ENCODE measurements at places on chromosomes 2 and 18.

DNA sequence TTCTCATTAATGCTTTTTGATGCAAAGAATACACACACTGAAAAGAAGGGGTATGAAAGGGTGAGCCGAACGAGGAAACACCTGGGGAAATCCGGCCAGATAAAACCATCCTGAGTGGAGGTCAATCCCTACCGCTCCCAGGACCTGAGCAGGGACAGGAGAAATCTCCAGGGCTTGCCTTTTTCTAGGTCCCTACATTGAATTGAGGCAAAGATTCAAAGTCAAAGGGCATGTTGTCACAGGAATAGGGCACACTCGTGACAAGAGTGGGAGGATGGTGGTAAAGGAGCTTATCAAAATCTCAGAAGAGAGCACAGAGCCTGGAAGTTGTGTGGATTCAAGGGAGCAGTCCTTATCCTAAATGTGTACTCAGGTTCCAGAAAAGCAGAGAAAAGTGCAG lies 61.2 kb upstream of the ACKR3 start:
- DNase-seq: no peak

DNA sequence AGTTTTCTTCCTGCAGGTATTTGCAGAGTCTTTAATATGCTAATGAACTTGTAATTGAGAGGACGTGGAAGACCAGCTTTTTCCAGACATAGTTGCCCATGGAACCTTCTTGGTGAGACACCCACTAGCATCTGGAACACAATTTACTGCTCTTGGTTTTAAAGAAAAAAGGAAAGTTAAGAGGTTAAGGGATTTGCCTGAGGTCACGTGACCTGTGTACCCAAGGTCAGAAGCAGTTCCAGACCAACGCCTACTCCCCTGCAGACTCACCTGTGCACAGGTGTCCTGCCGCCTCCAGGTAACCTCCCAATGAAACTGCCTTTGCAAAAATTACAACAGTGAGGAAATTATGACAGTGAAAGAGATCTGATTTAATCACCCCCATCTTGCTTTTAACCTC lies 172.7 kb downstream of the ANAPC1 start:
- DNase-seq: no peak

GRCh38 chr18:32879497-32879896 lies 106.7 kb upstream of the KLHL14 start:
- no peak for DNase-seq

GRCh38 chr2:229081411-229081810 lies 189.7 kb downstream of the PID1 start:
- no peak for DNase-seq

GRCh38 chr2:240303896-240304745 lies 131.3 kb upstream of the GPC1 start:
- DNase-seq: no peak

- DNase-seq: no peak
Measured at GRCh38 chr18:939958-940357, 35.3 kb downstream of the ADCYAP1 start.

DNA sequence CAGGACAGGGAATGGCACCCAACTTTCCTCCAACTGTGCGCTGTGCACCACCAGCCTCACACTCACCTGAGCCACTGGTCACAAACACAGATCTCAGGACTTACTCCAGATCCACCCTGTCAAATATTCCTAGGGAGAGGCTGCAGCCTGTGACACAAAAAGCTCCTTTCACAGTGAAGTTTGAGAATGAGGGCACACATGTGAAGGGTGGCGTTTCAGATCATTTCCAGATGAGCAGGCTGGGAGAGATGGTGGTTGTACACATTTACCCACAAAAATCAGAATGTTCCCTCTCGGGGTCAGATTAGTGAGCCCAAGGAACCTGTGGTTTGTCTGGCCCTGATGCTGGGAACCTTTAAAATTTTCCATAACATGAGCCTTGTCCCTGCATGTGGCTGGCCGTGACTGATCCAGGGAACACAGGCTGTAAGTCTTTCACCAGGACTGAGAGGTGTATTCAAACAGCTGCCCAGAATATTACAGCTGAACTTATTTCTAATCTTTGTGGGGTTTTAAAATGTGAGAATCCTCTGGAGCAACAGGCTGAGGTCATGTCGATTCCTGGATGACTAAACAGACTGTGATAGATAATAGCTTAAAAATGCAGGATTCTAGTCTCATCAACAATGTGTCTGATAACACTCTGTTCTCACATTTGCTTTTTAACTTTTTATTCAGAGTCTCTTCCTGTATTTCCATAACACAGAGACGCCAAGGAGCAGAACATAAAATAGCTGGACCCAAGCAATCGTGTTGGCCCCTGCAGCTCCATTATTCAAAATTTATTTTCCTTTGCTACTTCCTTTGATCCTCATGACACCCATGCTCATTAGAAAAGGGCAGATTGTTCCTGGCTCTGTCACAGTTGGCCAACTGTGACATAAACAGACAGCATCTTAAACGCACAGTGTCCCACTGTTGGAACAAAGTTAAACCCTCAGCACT lies 35.5 kb downstream of the IL1R2 start:
- no peak for DNase-seq

DNA sequence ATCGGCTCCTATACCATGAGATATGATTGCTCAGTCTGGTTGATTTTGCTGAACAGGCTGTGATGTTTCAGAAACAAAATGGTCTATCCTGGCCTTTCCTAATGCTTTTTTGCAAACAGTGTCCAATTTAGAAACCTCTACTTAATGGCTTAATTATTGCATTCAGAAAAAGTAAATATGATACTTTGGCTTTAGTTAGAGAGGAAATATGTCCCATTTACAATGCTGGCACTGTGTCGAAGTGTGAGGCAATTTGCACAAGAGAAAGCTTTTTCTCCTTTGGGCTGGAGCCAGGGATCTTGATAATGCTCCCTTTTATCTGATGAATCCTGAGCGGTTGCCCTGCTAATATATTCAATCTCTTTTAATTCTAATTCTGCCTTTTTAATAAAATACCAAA lies 418.9 kb downstream of the EPHA4 start:
- no peak for DNase-seq

- DNase-seq: no peak
Measured at GRCh38 chr2:136582628-136583205, 182.6 kb upstream of the THSD7B start.

GRCh38 chr2:232873292-232873908 lies 3.3 kb downstream of the SNORC start:
- DNase-seq: no peak

GRCh38 chr18:28767727-28768211 lies 590.8 kb upstream of the CDH2 start:
- no peak for DNase-seq

DNA sequence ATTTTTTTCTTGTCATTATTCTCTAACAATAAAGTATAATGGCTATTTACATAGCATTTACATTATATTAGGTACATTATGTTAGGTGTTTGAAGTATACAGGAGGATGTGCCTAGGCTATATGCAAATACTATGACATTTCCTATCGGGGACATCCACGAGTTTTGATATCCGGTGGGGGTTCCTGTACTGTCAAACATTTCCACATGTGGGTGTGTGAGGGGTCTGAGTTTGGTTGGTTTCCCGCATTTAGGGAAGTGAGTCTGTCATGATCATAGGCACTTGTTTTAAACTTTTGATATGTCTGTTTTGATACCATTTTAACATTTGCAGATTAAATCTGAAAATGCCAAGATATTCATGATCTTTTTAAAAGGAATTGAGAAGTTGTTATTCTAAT lies 76.0 kb downstream of the CEP192 start:
- no peak for DNase-seq

GRCh38 chr2:40955635-40956034 lies 503.7 kb upstream of the SLC8A1 start:
- DNase-seq: no peak

DNA sequence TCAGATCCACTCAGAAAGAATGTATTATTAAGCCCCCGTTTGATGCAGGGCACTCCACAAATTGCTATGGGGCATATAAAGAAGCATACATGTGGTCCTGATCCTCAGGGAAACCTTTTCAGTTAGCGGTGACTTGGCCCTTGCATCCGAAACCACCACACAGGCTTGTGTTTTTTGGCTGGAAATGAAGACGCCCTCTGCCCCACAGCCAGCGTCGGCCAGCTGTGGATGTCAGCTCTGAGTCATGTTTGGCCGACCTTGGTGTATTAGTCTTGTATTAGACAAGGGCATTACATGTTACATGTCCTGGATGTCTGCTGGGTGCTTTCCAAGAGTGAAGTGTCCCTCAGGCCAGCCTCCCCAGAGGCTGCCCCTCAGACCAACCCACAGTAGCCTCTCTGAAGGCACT lies 107.6 kb upstream of the MAP3K20 start:
- no peak for DNase-seq

DNA sequence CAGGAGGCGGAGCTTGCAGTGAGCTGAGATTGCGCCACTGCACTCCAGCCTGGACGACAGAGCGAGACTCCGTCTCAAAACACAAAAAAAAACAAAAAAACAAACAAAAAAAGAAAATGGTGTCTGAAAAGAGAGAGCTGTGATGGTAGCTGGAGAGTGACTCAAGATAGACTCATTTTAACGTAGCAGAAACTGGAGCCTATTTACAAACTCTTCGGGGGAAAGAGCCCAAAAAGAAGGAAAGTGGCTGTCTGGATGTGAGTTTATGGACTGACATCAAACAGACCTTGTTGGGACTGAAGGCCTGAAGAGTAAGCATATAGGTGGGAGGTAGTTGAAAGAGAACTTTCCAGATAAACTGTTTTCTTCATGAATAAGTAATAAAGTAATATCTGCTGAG lies 51.8 kb downstream of the LIMS1 start:
- DNase-seq: no peak

- DNase-seq: no peak
Measured at GRCh38 chr2:33354981-33355380, 121.5 kb upstream of the RASGRP3 start.

- no peak for DNase-seq
Measured at GRCh38 chr2:74148457-74149246, 940 bp upstream of the BOLA3 start.

- no peak for DNase-seq
Measured at GRCh38 chr2:215363461-215364156, 51.8 kb downstream of the ATIC start.

DNA sequence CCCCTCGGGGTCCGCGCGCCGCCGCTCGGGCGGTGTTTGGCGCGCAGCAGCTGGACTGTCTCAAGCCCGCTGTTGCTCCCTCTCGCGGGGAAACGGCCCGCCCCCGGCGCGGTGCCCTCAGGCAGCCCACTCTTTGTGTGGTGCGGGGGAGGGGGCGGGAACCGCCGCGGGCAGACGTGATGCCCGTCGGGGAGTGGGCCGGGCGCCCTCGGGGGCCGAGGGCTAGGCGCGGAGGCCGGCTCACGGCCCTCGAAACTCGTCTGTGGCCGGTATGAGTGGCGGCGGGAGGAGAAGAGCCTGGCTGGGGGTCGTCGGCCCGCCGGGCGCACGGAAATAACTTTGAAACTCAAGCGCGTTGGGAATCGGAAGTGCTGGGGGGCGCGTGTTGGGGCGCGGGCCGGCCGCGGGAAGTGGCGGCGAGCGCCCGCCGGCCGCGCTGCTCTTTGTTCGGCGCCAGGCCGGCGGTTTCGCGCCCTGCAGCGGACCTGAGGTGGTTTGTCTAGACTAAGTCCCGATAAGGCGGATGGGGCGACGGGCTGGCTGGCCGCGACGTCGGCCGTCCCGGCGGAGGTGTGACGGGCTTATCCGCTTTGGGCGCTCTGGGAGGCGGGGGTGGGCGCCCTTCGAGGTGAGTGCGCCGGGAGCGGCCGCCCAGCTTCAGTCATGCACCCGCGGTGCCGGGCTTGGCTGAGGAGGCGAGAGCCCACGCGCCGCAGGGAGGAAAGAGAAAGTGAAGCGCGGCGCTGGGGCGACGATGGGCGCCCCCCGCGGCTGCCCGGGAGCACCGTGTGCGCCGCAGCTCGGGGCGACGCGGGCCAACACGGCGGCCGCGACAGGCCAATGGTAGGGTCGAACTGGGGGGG lies 679 bp downstream of the PTMA start:
- DNase-seq: peak; percentile 52

GRCh38 chr18:58618822-58619595 lies 9.9 kb downstream of the ALPK2 start:
- no peak for DNase-seq

DNA sequence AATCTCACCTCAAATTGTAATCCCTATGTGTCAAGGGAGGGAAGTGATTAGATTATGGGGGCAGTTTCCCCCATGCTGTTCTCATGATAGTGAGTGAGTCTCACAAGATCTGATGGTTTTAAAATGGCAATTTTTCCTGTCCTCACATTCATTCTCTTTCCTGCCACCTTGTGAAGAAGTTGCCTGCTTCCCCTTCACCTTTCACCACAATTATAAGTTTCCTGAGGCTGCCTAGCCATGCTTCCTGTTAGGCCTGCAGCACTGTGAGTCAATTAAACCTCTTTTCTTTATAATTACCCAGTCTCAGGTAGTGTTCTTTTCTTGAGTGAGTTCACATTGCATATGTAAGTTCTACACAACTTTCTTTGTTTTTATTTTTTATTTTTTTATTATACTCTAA lies 271.5 kb downstream of the EXOC6B start:
- DNase-seq: no peak

- DNase-seq: peak; percentile 4
Measured at GRCh38 chr2:149160701-149161217, 122.3 kb downstream of the LYPD6B start.

- DNase-seq: no peak
Measured at GRCh38 chr2:215931256-215931903, 82.0 kb downstream of the MREG start.

DNA sequence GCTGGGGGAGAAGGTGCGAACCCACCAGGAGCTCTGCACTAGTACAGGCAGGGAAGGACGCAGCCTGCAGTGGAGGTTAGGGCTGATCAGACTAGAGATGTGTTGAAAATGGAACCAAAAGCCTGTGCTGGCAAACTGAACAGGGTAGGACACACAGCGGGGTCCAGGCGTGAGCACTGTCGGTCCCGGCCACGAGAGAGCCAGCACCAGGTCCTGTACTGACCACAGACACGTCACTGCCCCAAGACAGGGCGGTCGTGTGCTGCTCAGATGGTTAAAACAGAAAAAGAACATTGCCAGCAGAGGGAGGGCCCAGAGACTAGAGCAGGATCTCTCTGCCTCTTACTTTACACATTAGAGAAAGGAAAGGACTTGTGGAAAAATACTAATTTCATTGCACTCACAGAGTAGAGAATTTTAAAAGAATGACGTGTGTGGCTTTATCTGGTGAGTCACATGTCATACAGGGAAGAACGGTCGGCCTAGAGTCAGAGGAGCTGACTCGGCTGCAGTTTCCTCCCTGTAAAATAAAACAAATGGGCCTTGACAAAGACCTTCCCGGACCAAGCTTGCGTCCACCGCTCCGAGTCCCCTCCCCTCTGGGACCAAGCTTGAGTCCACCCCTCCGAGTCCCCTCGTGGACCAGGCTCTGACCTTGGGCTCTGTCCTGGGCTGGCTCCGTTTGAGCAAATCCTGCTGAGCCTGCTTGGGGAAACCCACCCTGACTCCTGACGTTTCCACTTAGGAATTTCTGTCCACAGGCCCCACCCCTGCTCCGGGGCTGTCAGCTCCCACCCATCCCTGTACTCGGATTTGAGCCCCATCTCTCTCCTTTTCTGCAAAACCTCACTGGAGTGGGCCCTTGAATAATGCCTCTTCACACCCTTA lies 16.7 kb upstream of the ADI1 start:
- no peak for DNase-seq

GRCh38 chr2:212842544-212843185 lies 304.1 kb upstream of the ERBB4 start:
- DNase-seq: no peak
